ENCODE measurements at places on chromosomes 2 and 18.

- no peak for DNase-seq
These were observed 88.2 kb downstream of the PKP4 start for GRCh38 chr2:158544998-158545397.

- no peak for DNase-seq
These were observed 1004.4 kb upstream of the DDX18 start for GRCh38 chr2:116810071-116810470.

DNA sequence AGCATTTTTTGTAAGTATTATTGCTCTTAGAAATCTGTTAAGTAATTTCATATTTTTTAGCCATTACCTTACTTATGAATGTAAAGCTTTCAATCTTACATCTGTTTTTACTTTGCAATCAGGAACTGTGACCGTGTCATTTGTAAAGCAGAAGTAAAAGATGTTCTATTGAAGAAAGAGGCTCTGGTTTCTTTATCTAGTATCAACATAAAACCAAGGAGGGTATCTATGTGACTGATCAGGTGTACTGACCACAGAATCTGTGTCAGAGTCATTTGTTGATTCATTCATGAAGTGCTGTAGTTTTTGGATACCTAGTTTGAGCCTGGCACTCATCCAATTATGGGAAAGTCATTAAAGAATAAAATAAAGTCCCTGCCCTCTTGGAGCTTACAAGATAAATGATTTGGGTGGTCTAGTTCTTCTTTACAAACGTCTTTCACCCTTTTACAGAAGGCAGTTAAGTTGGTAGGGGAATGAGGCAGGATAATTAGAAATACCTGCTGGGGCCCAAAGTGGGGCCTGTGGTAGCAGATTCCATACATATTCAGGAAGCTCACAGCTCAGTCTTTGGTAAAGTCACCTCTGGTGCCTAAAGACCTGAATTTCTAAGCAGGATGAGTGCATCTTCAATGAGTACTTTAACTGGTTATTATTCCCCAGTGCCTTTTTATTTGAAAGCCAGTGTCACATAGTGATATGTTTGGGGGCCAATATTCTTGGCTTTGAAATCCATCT lies 260.6 kb upstream of the NT5C1B start:
- no peak for DNase-seq

DNA sequence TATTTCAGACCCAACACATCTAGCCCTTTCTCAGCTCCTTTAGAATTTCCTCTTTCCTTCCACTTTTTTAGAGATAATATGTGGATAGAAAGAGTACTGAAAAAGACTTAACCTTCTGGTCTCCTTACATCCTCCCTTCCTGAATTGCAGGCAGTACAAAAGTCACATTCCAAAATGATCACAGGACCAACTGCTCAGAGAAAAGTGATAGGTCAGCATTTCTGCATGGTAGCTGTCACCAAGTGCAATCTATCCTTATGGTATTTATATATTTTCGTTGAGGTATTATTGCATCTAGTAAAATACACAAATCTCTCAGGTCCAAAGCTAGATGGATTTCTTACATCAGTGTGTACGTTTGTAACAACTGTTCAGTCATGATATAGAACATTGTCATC lies 427.5 kb downstream of the LPIN1 start:
- no peak for DNase-seq

DNA sequence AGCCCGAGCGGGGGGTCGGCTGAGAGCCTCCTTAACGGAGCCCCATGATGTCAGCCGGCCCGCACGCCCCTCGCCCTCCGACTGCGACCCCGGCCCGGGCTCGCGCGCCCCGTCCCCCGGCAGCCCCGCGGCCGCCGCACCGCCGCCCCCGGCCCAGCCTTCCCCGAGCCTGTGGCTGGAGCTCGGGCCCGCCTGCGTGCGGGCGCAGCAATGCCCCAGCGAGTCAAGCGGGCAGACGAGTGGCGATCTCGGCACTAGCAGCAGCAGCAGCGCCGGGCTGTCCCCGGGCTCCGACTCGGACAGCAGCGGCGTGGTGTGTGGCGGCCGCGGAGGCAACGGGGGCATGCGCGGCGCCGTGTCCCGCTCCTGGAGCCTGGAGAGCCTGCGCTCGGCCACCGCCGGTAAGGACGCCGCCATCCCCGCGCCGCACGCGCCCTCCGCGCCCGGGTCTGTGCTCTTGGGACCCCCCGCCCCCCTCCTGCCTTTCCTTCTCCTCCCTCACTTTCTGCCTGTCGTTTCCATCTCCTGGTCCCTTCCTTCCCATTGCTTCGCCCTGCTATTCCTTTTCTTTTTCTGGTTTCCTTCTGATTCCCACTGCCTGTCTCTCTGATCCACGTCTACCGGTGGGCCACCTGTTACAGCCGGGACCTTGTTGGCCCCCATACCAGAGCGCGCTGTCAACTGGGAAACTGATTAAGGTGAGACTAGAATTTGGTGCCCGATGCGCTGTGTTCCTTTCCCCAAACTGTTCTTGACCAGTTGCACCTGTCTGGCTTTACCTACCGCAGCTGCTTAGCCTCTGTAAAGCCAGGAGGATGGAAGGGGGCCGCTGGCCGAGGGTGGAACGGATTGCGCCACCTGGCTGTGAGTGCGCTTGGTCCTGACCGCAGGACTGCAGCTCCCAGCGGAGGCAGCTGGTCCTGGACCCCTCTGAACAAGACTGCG lies 127.4 kb downstream of the ARHGEF4 start:
- no peak for DNase-seq

DNA sequence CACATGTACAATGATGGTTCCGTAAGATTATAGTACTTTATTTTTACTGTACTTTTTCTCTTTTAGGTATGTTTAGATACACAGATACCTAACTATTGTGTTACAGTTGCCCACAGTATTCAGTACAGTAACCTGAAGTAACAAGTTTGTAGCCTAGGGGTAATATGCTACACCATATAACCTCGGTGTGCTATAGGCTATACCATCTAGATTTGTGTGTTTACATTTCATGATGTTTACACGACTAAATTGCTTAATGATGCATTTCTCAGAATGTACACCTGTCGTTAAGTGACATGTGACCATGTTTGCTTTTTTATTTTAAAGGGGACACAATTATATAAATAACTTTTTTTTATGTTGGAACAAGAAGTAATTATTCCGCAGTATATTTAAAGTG lies 34.5 kb downstream of the PIK3C3 start:
- DNase-seq: no peak

DNA sequence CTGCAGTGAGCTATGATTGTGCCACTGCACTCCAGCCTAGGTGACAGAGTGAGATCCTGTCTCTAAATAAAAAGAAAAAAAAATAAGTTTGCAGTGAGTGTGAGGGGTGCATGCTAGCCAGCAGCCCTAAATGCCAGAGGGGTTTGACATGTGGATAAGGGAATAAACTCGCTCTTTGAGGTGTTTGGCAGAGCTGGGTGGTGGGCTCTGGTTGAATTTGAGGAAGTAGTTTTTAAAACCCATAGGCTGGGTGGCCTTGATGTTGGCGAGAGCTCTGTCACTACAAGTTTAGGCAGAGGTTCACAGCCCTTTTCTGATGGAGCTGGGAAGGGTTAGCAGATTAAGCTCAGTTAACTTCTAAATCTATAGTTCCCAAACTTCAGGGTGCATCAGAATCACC lies 3.1 kb downstream of the ANXA4 start:
- no peak for DNase-seq
